ENCODE measurements at places on chromosomes 16 and 17. TPM values are rescaled to one million over a fixed set of nuclear protein-coding genes. Genes with fewer than 3 reads are reported as not detected.

GRCh38 chr16:71627731-71628181, 1.8 kb downstream of the MARVELD3 start:
- no peak for DNase-seq

Gene SGSH
- 12.1 TPM for total RNA-seq

- no peak for DNase-seq
Measured at GRCh38 chr16:61590577-61590976, 445.7 kb downstream of the CDH8 start.

DNA sequence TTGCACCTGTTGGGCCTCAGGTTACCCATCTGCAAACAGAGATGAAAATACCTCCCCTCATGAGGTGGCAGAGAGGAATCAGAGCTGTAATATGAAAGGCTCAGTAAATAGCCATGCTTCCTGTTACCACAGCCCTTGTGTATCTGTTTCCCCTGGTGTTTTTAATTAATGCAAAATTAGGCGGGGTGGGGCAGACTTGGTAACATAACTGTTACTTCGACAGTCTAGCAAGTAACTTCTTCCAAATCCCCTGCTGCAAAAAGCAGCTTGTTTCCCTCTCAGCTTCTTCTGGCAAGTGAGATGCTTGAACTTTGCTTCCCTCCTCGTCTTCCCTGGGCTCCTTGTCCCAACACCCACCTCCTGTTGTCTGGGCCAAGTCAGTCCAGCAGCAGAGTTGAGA, 381.5 kb downstream of the CPPED1 start:
- no peak for DNase-seq

GRCh38 chr16:86171329-86171728, 272.4 kb downstream of the IRF8 start:
- peak; percentile 97 for DNase-seq

Data from fibroblast of lung (primary cell).